ENCODE measurements at places on chromosomes 12 and 14.

GRCh38 chr14:31000629-31001338 is 24.7 kb upstream of the AP4S1 start:
- DNase-seq, result no peak

DNA sequence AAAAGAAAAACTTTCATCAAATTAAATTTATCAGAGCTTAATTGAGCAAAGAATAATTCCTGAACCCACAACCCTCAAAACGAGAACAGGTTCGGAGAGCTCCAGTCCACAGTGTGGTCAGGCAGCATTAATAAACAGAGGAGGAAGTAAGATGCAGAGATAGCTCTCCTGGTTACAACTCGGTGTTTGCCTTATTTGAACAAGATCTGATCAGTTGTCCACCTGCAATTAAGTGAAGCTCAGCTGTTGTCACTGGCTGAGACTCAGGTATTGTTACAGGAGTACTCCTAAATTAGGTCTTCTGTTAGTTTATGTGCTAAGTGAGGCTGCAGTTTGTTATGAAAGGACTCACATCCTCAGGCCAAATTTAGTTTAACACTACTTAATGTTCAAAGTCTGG is 451.4 kb upstream of the PDE3A start:
- DNase-seq, result no peak

GRCh38 chr12:107223821-107224220 is 130.5 kb upstream of the CRY1 start:
- no peak for DNase-seq

DNA sequence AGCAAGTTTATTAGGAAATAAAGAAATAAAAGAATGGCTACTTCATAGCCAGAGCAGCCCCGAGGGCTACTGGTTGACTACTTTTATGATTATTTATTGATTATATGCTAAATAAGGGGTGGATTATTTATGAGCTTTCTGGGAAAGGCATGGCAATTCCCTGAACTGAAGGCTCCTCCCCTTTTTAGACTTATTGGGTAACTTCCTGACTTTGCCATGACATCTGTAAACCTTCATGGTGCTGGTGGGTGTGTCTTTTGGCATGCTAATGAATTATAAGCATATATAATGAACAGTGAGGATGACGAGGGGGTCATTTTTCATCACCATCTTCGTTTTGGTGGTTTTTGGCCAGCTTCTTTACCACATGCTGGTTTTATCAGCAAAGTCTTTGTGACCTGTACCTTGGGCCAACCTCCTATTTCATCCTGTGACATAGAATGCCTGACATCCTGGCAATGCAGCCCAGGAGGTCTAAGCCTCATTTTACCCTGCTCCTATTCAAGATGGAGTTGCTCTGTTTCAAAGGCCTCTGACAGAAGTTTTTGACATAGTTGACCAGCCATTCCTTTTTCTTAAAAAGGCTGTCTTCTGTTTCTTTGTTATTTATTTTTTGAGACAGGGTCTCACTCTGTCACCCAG is 11.1 kb upstream of the PTGES3 start:
- DNase-seq, result no peak

GRCh38 chr12:122467983-122468382 is 32.7 kb downstream of the ZCCHC8 start:
- no peak for DNase-seq

GRCh38 chr14:68015356-68016254 is 196.0 kb downstream of the RAD51B start:
- DNase-seq, result no peak

GRCh38 chr14:87434011-87434410 is 559.0 kb downstream of the GALC start:
- DNase-seq, result no peak

DNA sequence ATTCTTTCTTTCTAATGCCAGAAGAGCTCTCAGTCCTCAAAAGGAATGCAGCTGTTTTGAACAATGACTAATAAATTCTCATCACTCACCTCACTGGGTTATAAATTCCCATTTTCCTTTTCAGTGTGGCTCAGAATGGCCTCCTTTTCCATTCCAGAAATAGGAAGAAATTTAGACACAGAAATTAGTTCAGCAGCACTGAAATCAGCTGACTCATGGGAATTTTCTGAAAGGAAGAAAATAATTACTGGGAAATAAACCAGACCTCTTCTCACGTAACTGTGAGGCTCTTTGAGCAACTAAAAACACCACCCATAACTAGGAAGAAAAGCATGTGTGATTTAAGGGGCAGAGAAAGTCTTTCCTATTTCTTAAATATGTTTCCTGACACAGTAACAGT is 23.8 kb downstream of the CD163 start:
- DNase-seq, result no peak

DNA sequence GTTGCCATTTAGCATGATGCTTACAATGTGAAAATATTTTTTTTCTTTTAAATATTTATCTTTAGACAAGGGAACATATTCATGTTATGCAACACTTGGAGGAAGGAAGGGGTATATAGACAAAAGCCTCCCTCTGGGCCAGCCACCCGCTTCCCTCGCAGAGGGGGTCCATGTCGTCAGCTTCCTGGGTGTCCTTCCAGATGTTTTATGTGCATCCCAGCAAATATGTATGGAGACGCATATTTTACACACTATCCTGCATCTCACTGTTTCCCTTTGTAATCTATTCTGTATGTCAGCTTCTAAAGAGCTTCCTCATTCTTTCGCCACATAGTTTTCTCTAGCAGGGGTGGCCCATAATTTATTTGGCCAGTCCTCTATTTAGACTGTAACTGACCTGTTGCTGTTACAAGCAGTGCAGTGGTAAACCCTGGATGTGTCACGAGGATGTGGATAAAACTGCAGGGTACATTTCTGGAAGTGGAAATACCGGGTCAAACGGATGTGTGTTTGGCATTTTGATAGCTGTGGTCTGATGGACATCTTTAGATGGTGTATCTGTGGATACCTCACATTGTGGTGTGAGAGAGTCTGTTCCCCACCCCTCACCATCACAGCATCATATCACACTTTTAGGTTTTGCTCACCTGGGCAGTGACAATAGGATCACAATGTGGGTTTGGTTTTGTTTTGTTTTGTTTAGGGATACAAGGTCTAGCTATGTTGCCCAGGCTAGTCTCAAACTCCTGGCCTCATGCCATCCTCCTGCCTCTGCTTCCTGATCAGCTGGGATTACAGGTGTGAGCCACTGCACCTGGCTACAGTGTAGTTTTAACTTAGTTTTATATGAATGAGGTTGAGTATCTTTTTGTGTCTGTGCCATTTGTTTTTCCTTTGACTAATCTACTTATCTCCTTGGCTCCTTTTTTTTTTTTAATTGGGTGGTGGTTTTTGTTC is 31.6 kb downstream of the FAM222A start:
- DNase-seq, result no peak

- DNase-seq, result no peak
Measured at GRCh38 chr14:99100497-99101270, 171.3 kb downstream of the BCL11B start.

DNA sequence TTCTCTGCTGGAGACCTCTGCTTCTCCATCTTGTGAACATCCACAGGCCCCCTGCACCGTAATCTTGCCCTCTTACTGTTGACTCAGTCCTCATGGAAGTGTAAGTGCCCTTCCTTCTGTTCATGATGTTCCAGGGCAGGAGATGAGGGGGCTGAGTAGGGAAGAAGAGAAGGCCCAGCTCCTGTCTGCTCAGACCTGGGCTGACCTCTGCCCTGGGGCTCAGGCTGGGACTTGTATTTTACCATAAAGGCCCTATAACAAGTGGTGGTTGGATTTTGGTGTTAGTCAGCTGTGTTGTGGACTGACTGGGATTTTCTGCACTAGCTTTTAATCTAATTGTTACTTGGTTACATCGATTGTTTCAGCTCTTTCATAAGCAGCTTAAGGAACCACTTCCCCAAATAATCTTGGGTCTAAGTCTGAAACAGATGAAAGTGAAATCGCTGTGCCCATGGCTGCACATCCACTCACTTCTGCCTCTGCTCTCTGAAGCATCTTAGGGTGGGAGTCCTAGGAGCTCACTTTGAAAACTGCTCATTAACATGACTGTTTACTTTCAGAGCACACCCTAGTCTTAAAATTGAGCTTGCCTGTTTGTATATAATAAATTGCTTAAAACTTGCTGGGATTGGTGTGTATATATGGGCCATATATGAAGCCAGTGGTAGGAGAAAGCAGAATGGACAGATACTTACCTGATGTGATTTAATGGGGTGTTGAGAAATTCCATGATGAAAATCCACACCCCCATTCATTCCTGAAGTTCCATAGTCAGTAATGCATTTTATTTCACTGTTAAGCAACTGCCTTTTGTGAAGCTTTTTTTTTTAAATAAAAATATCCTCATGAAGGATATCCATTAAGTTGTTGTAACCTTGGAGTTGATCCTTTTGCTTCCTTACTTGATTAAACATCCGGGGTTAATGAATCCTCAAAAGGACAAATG is 17.7 kb downstream of the C12orf71 start:
- no peak for DNase-seq

DNA sequence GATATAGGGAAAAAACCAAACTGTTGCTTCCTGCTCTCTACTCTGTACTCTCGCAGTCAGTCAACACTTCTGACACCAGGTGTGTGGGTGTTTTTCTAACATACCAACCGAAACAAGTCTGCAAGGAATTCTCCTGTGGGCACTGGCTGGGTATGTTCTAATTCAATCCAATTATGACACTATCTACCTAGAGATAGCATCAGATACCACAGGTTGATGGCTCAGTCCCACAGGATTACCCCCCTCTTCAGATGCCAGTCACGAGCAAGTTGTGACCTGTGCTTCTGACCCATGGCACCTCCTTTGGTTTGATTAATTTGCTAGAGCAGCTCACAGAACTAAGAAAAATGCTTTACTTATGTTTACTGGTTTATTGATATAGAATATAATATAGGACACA is 78.3 kb downstream of the DYRK2 start:
- no peak for DNase-seq

DNA sequence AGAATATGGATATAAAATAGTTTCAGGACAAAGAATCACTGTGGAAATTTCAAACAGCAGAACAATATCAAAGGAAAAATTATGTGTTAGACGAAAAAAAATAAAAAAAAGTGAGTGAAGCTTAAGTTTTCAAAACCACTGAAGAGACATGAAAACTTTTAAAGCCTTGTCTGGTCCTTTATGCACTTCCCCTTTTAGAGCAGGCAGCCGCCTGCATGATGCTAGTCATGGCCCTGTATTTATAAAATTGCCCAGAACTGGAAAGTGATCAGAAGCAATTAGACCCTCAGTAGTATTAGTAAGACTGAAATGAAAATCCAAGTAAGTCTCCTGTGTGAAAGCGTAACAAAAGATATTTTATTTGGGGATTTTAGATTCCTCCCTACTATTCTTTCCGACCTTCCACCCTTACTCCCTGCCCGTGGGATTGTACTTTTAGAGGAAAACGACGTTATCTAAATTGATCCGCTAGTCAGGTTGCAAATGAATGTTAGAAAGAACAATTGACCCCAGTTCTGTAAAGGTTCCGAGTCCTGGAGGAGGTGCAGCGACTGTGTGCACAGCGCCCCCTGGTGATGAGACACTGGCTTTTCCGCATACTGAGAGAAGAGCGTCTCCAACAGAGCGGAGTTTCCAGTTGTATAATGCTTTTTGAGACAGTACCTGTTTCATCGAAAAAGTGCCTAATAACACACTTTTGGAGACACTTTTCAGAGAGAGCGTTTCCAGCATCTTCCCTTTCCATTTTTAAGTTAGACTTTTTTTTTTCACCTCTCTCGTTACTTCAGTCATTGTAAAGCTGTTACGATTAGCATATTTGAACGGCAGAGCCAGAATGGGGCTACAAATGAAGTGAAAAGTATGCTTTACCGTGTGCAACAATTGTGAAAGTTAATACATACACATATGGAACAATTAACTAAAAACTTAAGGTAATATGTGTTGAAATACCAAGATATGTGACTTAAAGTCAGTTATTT is 12.4 kb downstream of the MGST1 start:
- no peak for DNase-seq

DNA sequence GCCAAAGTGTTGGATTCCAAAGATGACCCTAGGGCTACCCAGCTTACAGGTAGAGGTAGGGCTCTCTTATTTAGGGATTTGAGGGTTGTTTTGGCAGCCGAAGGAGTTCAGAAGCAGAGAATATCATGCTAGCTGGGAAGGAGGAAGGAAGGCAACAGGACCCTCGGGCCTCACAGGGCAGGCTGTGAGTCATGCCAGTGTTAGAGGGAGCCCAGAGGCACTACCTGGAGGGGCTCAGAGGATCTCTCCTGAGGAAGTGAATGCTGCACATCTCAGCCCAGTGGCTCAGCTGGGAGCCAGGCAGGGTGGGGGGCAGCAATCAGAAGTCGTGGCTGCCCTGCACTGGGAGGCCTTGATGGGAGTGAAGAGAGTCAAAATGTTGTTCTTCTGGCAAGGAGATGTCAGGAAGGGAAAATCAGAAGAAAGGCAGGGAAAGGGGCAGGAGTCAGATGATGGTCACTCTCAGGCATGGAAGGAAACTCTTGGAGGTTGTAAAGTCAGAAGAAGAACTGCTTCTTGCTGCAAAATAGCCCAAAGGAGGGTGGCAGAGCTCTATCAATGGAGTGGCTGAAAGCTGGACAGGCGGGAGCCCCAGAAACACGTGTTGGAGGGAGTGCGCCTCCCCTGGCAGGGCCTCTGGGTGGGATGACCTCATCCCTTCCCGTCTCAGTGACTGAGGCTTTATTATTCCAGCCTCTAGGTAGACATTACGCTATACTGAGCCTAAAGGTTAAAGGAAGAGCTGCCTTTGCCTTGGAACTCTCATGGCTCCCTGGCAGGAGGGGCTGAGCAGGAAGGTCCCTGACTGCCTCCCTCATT is 141.3 kb downstream of the SMOC1 start:
- DNase-seq, result no peak

GRCh38 chr14:95248432-95248831 is 71.3 kb downstream of the CLMN start:
- DNase-seq, result no peak

DNA sequence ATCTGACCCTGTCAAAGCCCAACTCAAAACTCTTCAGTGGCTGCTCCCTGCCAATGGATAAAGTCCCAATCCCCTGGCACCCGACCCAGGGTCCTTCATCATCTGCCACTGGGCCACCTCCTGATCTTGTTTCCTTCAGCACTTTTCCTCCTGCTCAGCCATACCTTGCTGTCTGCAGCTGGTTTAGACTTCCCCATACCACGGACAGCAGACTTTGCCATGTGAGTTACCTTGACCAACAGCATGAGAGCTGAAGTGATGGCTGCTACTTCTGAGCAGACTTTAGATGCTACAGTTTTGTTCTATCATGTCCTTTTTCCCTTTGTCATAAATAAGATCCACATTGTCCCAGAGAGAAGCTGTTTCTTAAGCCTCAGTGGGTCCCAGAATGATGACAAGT is 33.3 kb upstream of the STON2 start:
- DNase-seq, result no peak

DNA sequence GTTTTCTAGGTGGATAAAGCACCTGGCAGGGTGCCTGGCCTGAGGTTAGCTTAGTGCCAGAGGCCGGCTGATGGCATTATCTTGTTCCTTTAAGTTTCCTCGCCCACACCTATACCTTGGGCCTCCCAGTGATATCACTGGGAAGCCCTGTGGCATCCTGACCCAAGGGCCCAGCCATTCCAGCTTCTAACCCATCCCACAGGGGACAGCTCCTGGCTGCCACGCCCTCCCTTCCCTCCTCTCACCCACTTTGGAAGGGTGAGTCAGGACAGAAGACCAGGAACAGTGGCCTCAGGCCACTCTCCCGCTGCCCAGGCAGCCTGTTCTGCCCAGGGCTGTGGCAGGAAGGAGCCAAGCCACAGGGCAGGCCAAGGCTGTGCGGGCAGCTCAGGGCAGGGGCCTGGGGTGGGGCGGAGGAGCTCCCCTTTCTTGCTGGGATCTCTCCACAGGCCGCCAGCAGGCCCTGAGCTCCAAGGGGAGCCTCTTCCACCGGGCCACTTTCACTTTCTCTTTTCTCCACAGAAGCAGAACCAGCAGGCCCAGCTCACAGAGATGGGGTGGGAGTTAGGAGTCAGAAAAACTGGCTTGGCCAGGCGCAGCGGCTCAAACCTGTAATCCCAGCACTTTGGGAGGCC is 75.1 kb downstream of the IRF2BPL start:
- DNase-seq, result peak; percentile 42

All from hippocampal formation (tissue), 2 donors.